ENCODE measurements at places on chromosomes 6 and 20.

DNA sequence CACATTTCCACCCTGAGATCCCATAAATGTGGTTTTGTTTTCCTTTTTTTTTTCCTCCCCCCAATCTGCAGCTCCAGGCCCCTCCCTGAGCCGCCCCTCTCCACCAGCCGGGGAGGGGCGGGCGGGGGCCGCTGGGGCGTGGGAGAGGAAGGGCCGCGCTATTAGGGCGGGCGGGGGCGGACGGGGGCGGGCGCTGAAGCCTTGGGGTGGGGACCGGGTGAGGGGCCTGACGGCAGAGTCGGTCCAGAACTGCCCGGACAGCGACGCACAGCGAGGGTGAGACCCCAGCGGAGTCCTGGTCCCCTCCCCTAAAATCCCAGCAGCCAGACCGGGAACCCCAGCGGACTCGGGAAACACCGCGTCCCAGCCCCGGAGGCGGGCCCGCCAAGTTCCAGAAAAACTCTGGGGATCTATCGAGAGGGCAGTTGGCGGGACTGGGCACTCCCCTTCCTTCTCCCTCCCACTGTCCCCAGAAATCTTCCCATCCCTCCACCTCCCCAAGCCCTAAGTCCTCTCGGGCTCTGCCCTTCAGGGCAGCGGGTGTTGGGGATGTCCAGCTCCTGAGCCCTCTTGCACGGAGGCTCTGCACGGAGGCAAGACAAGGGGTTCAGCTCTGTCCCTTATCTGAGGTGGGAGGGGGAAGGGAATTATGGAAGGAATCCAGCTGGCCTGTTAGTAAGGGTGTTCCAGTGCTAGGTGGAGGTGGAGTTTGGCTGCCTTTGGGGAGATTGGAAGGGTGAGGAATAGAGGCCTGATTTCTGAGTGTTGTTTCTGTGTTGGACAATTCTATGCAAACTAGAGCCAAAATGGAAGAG lies at the start of gene PRICKLE4:
TSS of gene PRICKLE4 (plus strand) at position 232 of the 815 bp plus-strand sequence. CDS start 2,692 bp downstream, outside the sequence.
- peak; percentile 58 for DNase-seq

- no peak for DNase-seq
These were observed 1957.5 kb upstream of the DEFB115 start for GRCh38 chr20:29299811-29300578.

- DNase-seq = no peak
These were observed 71.8 kb downstream of the ATG5 start for GRCh38 chr6:106253731-106254130.

- no peak for DNase-seq
These were observed 59.6 kb downstream of the NFATC2 start for GRCh38 chr20:51482836-51483473.

GRCh38 chr6:21741221-21742109 lies 147.9 kb downstream of the SOX4 start:
- DNase-seq = no peak

Measured in frontal cortex (tissue), 4 donors.